NCI-H2029 treated with DMSO at 0.1 percent for 48 hours (cell line): ENCODE measurements at places on chromosomes 12 and 14.

GRCh38 chr14:72545411-72546311 lies 348.2 kb downstream of the DPF3 start:
- no peak for DNase-seq

DNA sequence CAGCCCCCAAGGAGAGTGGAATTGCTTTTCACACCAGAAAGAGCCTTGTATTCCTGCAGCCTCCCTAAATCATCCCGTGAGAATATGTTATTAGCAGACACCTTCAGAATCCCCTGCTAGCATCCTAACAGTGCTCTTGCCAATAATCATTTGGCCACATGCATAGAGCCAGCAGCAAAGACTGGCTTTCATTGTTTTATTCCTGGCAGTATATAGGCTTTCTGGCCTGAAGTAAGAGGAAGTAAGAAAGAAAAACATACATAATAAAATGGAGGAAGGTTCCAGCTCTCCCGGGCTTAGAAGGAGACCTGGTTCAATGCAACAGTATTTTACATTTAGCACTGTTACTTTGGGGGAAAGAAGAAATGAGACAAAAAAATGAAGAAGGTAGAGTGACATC lies 176.7 kb upstream of the ATF7IP start:
- DNase-seq = no peak

DNA sequence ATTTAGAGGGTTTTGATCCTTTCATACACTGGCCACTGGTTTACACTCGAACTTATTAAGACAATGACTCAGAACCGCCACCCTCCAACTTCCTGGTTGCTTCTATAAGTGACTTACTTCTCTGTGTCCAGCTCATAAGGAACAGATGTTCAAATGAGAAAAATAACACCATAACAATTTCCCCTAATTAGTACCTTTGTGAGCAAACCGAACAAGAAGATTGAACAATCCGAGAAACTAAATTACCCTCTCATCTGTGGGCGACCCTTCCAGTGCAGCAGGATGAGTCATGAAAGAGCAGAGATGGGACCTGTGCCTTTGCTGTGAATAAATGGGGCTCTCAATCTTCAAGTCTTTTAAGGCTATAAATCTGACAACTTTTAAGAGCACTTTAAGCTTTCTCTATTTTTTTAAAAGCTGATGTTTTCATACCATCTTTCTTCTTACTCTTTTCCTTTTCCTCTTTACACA lies 146.8 kb upstream of the RASSF8 start:
- no peak for DNase-seq

DNA sequence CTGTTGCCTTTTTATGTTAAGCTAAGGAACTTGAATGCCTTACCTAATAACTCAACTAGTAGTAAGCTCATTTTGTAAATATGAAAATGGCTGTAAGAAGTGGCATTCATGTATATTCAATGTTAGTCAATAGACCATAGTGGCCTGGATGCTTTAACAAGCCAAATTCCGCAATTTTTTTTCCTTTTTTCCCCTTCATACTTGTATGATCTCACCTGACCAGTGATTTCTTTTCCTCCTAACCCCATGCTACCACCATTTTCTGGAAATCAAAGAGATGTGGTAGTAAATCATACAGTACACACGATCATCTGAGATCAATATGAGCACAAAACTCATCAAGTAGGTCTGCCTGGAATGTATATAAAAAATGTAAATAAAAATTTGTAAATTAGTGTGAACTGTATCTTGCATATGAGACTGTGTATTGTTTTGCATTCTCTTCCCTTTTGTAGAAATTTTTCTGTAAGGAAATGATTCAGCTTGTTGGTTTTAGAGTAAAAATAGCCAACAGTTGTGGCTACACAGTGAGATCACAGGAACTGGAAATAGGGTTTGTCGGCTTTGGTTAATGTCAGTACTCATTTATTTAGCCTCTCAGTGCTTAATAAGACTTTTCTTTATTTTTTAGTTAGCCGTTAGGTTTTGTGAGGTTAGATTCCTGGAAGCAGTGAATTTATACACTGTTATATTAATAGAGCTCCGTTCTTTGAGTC lies 62.5 kb downstream of the ETNK1 start:
- no peak for DNase-seq

GRCh38 chr12:132158677-132159554 lies 14.7 kb downstream of the NOC4L start:
- no peak for DNase-seq

DNA sequence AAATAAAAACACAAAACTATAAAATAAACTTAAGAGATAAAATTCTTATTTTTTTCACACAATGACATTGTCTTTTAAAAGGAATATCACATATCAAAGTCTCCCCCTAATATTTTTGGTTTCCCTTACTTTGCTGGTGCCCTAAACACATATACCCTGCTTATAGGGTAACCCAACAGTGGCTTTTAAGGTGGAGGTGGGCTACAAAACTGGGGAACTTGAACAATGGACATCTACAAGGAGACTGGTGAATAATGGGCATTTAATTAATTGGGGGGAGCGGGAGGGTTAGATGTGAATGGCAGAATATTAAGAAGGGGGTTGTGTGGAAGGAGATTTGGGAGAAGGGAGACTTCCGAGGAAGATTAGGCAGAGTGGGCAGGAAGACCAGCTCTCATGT lies 9.6 kb downstream of the B4GALNT1 start:
- no peak for DNase-seq

- no peak for DNase-seq
These were observed 62.2 kb upstream of the CCND2 start for GRCh38 chr12:4211372-4211771.

DNA sequence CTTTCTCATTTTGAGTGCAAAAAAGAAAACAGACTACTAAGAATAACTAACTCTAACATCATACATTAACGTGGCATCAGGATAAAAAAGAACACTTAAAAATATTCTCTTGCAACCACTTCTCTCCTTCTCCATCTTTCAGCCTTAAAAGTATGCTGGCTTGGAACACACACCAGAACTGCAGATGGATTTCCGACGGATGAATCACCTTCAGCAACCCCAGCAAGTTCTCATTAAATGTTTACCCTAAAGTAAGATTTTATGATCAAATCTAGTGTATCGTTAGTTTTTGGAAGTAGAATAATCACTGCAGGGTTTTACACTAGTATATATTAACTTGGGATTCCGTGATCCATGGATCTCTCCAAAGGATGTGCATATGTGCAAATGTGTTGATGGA lies 1.2 kb downstream of the NEK9 start:
- no peak for DNase-seq
